ENCODE measurements at places on chromosomes 6 and 20.

DNA sequence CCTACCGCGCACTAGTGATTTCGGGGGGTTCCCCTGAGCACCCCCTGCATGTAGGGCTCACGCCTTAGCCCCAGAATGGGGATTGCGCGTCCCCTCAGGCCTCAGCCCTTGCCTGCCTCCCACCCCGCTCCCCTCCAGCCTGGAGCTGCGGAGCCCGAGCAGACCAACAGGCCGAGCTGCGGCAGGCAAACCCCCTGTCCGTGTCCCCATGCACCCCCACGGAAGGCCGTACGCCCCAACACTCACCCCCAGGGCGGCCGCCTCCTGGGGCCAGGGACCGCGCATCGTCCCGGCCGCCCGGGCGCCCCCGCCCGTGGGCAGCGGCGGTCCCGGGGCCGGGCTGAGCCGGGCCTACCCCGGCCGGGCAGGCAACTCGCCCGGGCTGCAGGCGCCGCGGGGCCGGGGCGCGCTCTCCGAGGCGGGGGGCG lies 1.2 kb upstream of the KCNB1 start:
- peaks cover 96% of the 10 kb centered on the region for H3K27me3 ChIP-seq
- no peak overlapping the region for H3K4me3 ChIP-seq
- H3K4me1 ChIP-seq: peaks cover 14% of the 10 kb centered on the region

DNA sequence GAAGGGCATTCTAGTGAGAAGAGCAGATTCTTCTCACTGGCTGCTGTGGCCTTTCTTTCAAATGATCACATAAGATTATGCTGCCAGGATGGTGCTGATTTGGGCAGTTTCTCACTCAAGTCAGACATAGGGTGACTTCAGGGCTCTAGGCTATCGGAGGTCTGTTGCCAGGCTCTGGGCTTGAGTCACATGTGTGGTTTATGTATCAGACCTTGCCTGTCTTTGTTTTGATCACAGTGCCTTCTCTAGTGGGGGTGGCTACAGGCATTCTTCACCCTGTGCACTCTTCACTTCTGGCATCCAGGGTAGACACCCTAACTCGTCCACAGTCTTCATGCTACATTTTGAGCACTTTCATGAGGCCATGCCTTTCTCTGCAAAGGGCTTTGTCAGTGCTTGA lies 823.7 kb upstream of the MAN1A1 start:
- H3K36me3 ChIP-seq: no peaks in the 10 kb centered on the region
- H3K4me1 ChIP-seq: peaks cover 9% of the 10 kb centered on the region
- no peaks in the 10 kb centered on the region for H3K27me3 ChIP-seq
- H3K4me3 ChIP-seq: no peak overlapping the region
- peak; percentile 24 for ATAC-seq

- H3K27me3 ChIP-seq: no peaks in the 10 kb centered on the region
- peak overlapping the region; percentile 40 for H3K27ac ChIP-seq
- no peak overlapping the region for H3K4me3 ChIP-seq
- H3K36me3 ChIP-seq: peaks cover 30% of the 10 kb centered on the region
- ATAC-seq: peak; percentile 68
Measured at GRCh38 chr6:158793432-158793831, 25.7 kb downstream of the EZR start.

GRCh38 chr6:111761783-111762312 lies 111.4 kb downstream of the FYN start:
- peaks cover 83% of the 10 kb centered on the region for H3K4me1 ChIP-seq
- H3K27me3 ChIP-seq: no peaks in the 10 kb centered on the region

GRCh38 chr6:33740204-33740608 lies 6.5 kb downstream of the IP6K3 start:
- H3K4me1 ChIP-seq: peaks cover 6% of the 10 kb centered on the region
- H3K36me3 ChIP-seq: no peaks in the 10 kb centered on the region
- ATAC-seq: no peak
- no peak overlapping the region for H3K4me3 ChIP-seq
- H3K27ac ChIP-seq: no peak overlapping the region

DNA sequence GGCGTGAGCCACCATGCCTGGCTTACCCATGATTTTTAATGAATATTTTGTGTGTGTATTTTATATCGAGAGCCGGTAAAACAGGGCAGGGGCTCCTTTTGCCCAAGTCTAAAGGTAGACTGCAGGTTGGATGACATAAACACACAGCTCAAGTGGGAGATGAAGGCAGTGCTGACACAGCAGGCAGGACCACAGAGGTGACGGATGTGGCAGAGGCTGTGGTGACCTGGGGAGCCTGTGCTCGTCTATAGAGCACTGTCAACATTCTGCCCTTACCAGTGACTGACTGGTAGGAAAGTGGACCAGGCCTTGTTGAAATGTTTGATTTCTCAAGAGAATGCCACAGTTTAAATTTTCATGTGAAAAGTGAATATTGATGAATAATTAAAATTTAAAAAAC lies 137.5 kb downstream of the ZFP64 start:
- H3K4me3 ChIP-seq: no peak overlapping the region
- H3K36me3 ChIP-seq: peaks cover 15% of the 10 kb centered on the region
- H3K27me3 ChIP-seq: peaks cover 10% of the 10 kb centered on the region
- no peak for ATAC-seq
- H3K4me1 ChIP-seq: no peaks in the 10 kb centered on the region

- no peaks in the 10 kb centered on the region for H3K4me1 ChIP-seq
- no peaks in the 10 kb centered on the region for H3K36me3 ChIP-seq
- ATAC-seq: no peak
- no peak overlapping the region for H3K4me3 ChIP-seq
Measured at GRCh38 chr6:20068421-20068988, 143.8 kb downstream of the MBOAT1 start.

DNA sequence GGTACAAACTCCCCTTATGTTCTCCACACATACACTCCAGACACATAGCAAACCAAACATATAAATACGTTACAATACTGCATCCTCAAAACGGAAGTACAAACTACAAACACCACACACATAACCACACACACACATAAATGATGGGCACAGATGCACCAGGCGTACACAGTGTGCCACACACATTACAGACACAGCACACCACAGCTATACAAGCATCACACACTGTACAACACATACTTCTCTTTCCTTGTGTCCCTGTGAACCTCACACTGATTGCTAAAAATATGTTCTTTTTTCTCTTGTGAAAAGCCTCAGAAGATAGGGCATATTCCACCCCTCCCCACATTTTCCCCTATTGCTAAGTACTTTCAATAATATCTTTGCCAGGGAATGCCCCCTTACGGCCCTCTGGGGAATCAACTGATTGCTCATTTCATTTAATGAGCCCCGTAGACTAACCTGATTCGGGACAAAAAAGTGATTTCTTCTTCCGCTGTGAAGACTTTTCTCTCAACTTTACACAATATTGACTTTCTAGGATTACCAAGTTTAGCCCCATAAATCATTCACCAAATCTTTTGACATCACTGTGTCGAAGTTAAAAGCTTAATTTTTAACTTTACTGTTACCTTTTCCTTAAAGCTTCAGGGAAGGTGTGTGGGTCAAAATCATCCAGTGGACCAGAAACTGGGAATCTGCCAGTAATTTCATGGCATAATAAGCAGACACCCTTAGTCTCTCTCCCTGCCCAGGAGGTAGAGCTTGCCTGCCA lies at the start of gene SLC17A1:
TSS of gene SLC17A1 (minus strand) at position 521 of the 775 bp plus-strand sequence. CDS start 1,495 bp downstream, outside the sequence.
- H3K27me3 ChIP-seq: peaks cover 28% of the 10 kb centered on the region
- H3K4me3 ChIP-seq: no peak within 1 kb of the TSS
- H3K36me3 ChIP-seq: no peaks in the 10 kb centered on the region

DNA sequence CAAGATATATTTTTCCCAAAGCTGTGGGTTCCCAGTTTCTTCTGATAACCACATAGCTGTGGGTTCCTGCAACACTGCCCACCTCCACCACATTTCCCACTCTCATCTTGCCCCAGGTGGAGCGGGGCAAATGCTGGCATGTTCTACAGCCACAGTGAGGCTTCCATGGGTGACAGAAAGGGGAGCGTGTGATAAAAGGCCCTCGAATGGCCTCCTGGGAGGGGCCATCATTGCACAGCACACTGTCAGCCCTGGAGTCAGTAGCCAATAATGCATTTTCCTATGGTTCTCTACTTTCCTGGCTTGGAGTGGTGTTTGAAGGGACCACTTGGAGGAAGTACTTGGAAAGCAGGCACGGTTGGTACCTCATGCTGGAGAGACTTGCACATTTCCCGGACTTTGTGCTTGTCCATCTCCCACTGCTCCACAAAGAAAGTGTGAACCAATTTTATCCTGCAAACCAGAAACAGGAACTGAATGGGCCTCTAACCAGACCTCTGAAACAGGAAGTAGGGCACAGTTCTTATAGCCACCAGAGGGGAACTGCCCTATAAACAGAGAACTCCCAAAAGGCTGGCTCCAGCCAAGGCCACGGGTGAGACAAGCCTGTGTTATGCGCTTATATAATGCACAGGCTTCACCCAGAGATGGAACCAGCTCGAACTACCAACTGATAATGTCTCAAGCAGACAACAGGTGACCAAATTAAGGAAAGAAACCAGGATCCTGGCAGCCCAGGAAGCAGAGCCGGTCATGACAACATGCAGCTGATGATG lies 8.6 kb downstream of the MAP3K5 start:
- peak; percentile 98 for ATAC-seq
- H3K36me3 ChIP-seq: peaks cover 25% of the 10 kb centered on the region
- peak overlapping the region; percentile 61 for H3K4me3 ChIP-seq
- H3K27me3 ChIP-seq: no peaks in the 10 kb centered on the region
- peaks cover 58% of the 10 kb centered on the region for H3K4me1 ChIP-seq
- H3K27ac ChIP-seq: peak overlapping the region; percentile 66

GRCh38 chr20:3933218-3933617 lies 44.0 kb downstream of the PANK2 start:
- H3K27me3 ChIP-seq: no peaks in the 10 kb centered on the region
- H3K4me3 ChIP-seq: no peak overlapping the region
- peak overlapping the region; percentile 28 for H3K27ac ChIP-seq

DNA sequence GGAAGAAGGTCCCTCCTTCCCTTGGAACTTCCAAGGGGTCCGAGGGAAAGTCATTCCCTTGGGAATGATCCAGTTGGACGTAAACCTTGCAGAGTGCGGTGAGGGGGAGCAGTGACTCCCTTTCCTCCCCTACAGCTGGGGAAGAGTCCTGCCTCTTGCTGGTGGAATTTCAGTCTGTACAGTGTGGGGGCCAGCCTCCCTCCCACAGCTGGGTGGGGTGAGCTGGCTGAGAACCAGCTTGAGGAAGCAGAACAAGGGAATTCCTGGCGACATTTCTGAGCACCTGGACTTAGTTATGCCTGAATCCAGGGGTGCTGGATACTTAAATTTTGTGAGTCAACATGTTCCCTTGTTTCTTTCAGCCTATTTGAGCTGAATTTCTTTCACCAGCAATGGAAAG lies 152.0 kb downstream of the ANKRD60 start:
- no peak overlapping the region for H3K4me3 ChIP-seq
- H3K36me3 ChIP-seq: no peaks in the 10 kb centered on the region
- H3K27me3 ChIP-seq: peaks cover 62% of the 10 kb centered on the region
- no peak for ATAC-seq
- no peak overlapping the region for H3K27ac ChIP-seq

DNA sequence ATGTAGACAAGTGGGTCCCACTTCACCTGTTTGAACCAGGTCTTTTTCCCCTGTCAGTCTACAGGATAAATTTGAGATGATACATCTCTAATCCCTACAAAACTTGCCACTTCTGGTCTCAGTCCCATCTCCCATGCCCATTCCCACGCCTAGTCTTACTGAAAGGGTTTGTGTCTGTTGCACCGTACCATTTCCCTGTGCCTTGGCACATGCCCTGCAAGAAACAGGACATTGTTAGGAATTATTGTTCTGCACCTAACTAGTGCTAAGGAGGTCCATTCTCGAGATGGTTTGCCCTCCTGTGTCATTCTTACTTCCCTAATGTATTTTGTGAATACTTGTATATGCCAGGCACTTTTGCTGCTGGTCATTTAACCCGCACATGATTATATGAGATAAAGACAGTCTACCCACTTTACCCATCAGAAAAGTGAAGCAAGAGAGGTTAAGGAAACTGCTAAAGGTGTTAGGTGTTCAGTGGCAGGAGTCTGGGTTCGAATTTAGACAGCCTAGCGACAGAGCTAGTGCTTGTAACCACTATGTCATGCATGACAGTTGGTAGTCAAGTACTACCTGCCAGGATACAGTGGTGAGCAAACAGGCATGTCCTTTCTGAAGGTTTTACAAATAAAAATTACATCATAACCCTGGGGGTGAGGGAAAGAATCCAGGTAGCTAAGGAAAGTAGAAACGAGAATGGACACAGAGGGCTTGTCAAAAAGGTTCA lies 12.7 kb downstream of the FAM217A start:
- no peak overlapping the region for H3K4me3 ChIP-seq
- no peak overlapping the region for H3K27ac ChIP-seq
- no peak for ATAC-seq
- peaks cover 31% of the 10 kb centered on the region for H3K36me3 ChIP-seq
- no peaks in the 10 kb centered on the region for H3K27me3 ChIP-seq
- H3K4me1 ChIP-seq: no peaks in the 10 kb centered on the region

DNA sequence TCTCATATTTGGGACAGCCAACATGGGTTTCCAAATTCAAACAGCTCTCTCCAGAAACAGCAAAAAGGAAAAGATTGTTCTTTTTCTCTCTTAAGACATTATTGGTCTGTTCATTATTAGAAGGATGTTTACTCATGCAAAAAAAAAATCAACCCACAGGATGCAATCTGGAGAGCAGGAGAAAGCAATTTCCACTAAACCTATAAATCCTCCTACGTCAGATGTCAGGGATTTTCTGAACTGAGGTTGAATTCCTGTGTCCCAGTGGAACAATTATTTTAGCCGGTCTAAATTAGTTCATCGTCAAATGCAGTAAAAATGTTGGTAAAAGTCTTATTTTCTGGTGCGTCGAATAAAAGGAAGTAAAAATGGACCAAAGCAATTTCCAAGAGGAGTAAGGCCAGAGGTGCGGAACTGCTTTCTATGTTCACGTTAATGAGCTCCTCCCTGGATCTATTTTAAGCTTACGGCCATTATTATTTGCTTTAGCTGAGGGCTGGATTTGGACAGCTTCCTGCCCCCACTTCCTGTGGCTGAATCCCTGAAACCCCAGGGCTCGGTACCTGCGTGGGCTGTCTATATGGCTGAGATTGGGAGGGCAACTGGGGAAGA lies at the start of gene GABRR1:
TSS of gene GABRR1 (minus strand) at position 60 of the 612 bp plus-strand sequence. CDS start at position 24, 36 bp downstream.
- H3K27ac ChIP-seq: no peak within 1 kb of the TSS
- no peaks in the 10 kb centered on the region for H3K36me3 ChIP-seq
- no peak for ATAC-seq
- H3K4me3 ChIP-seq: no peak within 1 kb of the TSS
- H3K4me1 ChIP-seq: peaks cover 5% of the 10 kb centered on the region

DNA sequence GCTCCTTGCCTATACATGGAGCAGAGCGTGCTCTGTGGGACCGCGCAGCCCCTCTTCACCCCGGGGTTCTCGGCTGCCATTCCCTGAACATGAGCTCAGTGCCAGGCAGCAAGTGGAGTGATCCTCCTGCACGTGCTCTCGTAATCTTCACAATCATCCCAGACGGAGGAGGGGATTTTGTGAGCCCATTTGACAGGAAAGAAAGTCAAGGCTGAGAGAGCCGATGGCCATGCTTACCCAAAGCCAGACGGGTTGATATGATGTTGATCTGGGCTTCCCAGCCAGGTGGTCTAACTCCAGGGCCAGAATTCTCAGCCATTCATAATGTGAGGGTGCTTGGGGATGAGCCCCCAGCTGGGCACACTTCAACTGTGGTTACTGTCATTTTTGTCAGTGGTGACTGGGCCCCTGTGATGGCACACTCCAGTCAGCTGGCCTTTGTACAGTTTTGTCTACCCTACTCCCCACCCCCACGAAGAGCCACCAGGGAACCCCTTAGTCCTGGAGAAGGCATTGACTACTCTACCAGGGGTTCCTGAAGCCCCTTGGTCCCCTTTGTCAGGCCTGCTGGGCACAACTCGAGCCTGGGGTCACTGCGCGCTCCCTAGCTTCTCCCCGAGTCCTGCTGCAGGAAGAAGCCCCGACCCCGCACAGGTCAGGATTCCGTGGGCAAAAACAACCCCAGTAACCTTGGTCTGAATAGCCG lies 1.5 kb downstream of the APCDD1L start:
- H3K4me3 ChIP-seq: no peak overlapping the region
- ATAC-seq: no peak
- H3K36me3 ChIP-seq: no peaks in the 10 kb centered on the region
- H3K4me1 ChIP-seq: peaks cover 9% of the 10 kb centered on the region
- H3K27ac ChIP-seq: no peak overlapping the region
- peaks cover 58% of the 10 kb centered on the region for H3K27me3 ChIP-seq

Data from stimulated activated memory B cell treated with anti-CD40 and anti-IgM and Interleukin-4, amounts not matched to agents 10 μg/mL and 1 μg/mL and 100 μg/mL, for 72 hours (primary cell).